ENCODE measurements at places on chromosomes 4 and X.

GRCh38 chrX:154372612-154373022 lies 1.8 kb downstream of the FLNA start:
- no peak for DNase-seq

GRCh38 chr4:177235026-177235425 lies 74.6 kb upstream of the NEIL3 start:
- no peak for DNase-seq

DNA sequence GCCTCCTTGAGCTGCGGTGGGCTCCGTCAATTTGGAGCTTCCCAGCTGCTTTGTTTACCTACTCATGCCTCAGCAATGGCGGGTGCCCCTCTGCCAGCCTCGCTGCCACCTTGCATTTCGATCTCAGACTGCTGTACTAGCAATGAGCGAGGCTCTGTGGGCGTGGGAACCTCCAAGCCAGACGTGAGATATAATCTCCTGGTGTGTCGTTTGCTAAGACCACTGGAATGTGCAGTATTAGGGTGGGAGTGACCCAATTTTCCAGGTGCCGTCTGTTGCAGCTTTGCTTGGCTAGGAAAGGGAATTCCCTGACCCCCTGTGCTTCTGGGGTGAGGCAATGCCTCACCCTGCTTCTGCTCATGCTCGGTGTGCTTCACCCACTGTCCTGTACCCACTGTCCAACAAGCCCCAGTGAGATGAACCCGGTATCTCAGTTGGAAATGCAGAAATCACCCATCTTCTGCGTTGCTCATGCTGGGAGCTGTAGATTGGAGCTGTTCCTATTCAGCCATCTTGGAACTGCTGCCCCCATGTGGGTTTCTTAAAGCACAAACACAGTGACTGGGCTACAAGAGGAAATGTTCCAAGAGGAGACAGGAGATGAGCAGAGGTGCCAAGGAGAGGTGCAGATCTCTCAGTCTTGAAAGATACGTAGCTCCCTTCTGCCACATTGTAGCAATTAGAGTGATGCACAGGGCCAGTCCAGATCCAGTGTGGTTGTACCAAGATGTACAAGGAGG lies 193.0 kb upstream of the IGFBP7 start:
- DNase-seq = no peak

GRCh38 chrX:47500554-47500953 lies 17.5 kb upstream of the ZNF41 start:
- DNase-seq = no peak

DNA sequence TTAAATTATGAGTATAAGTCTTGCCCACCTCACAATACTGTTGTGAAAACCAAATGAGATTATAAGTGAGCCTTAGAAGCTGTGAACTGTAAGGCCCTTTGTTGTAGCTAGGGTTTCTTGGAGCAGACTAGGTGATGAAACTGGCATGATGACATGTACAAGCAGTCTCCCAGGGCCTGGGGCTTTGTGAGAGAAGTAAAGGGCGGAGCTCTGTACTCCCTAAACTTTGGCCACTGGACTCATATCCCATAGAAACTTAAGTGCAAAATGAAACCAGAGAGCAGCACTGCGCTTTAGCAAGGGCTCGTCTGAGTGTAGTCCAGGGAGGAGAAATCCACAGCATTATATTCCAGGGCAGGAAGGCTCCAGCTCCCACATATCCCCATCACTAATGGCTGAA lies 385.6 kb upstream of the FGF16 start:
- no peak for DNase-seq

DNA sequence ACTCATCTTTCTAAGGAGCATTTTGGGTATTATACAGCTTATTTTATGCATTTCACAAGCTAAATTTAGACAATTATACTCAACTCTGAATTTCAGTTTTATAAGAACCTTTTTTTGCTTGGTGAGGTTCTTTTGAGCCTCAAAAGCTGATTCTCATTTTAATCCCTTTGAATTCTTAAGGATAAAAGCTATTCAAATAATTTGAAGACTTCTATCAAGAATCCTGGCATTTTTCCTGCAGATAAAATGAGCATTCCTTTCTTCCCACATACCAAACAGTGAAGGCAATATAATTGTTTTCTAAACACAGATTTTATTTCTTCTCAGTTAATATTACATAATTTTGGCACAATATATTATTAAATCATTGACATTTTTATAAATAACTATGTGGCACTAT lies 118.4 kb upstream of the GPM6A start:
- DNase-seq = no peak

GRCh38 chrX:119391279-119391678 lies 7.9 kb upstream of the SLC25A43 start:
- DNase-seq = no peak

DNA sequence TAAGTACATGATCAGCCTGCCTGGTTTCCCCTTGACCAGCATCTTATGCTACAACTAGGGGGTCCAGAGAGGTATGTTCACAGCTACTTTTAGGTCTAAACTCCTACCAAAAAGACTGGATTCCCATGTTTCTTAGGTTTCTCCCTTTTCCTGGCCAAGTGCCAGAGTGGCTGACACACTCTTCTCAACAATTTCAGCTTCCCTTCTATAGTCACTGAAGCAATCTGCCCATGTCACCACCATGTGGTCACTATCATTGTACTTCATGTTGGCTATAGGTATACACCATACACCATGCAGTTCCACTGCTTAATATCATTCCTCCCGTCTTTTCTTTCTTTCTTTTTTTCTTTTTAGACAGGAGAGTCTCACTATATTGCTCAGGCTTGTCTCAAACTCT lies 66.9 kb downstream of the KLHL13 start:
- peak; percentile 20 for DNase-seq

GRCh38 chr4:11250510-11250909 lies 178.2 kb downstream of the HS3ST1 start:
- no peak for DNase-seq

GRCh38 chr4:3639613-3640586 lies 107.7 kb upstream of the LRPAP1 start:
- DNase-seq = no peak

DNA sequence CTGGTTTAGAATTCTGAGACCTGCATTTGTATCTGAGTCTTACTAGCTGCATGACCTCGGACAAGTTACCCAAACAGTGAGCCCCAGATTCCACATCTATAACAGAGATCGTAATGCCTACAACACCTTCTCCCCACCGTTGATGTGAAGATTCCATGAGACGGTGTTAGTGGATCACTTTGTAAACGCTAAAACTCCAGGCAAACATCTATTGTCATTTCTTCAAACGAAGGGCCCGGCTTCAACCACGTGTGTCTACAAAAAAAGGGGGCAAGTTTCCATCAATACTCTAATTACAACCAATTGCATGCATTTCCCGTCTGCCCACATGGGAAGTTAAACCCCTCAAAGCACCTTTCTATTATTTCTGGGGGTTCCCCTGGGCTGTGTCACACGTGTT lies 99.1 kb upstream of the ENPP6 start:
- no peak for DNase-seq

GRCh38 chrX:72666451-72666850 lies 47.7 kb downstream of the PHKA1 start:
- no peak for DNase-seq

GRCh38 chr4:55609393-55609866 lies 17.4 kb upstream of the PDCL2 start:
- DNase-seq = no peak

DNA sequence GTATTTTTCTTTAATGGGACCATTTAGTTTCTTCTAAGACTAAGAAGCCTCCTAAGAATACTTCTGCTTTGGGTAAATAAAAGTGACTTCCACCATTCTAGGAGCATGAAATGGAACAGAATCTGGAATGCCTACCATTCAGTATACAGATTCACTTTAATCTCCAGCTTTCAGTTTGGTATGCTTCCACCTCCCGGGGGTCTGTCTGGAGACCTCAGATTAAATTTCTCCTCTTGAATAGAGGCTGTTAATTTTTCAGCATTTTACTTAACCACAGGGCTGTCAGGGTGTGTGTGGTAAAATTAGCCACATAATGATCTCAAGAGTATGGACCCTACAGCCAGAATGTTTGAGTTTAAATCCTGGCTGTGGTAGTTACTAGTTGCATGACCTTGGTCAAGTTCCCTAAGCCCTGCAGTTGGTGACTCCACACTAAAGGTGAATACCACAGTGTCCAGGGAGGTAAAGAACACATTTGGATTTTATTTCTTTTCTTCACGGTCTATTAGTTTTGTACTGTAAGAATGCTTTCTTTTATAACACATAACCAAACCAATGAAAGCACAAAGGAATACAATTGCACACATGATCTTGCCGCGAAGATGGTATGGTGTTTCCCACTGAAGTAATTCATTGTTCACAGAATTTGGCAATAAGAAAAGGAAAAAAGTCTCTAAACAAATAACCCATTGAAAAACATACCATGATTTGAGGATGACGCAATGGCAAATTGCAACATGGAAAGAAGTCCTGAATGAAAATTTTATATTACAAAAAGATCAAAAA lies 37.3 kb upstream of the TRIM2 start:
- DNase-seq = no peak

DNA sequence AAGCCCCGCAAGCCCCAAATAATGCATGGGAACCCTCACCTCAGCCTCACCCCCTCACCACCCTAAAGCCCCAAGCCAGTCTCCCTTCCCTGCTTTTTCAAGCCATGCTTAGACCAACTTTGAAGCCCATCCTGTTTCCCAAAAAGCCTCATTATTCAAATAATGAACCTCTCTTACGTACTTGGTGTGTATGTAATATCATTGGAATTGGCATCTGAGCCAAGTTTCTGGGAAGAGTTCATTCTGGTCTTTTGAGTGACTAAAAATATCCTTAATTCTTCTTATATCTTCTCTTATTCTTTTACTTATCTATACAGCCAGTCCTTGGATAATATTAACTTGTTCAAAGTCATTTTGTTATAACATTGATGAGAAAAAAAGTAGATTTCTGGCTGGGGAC lies 875.8 kb upstream of the SLIT2 start:
- no peak for DNase-seq

GRCh38 chr4:32117693-32118092 lies 1397.5 kb downstream of the PCDH7 start:
- peak; percentile 9 for DNase-seq

GRCh38 chr4:61079427-61079826 lies 120.7 kb upstream of the ADGRL3 start:
- no peak for DNase-seq

GRCh38 chr4:166538491-166539005 lies 665.5 kb downstream of the TLL1 start:
- no peak for DNase-seq

GRCh38 chr4:163485589-163485988 lies 8.9 kb upstream of the TMA16 start:
- DNase-seq = no peak

DNA sequence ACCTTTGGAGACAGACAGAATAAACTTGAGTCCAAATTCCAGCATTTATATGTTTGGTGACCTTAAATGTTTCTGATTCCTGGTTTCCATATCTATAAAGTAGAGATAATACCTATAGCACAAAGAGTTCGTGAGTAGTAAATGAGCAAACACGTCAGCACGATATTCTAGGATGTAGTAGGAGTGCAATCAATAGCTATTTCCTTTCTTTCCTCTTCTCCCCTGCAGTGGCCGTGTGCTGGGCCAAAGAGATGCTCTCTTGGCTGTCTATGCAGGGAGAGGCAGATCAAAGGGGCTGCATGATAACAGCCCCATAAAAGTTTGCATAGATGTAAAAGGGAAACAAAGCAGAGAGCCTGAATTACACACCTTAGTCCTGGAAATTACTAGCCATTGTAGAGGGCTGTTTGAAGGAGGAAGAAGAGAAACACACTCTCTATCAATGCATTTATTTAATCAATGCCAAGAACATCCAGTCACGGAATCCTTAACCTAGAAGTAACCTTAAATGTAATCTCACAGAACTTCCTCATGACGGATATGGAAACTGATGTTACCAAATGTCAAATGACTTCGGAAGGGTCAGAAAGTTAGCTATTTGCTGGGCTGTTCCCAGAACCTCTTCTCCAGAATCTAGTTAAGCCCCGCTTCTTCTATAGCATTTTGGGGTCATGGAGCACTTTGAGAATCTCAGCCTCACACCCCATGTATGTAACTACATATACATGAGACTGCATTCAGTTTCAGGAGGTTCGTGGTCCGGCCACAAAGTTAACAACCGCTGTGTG lies 35.5 kb upstream of the PLAC8 start:
- no peak for DNase-seq

GRCh38 chr4:163590619-163591264 lies 96.3 kb downstream of the TMA16 start:
- no peak for DNase-seq

- DNase-seq = no peak
These were observed 107.0 kb downstream of the SLC4A4 start for GRCh38 chr4:71445811-71446210.

DNA sequence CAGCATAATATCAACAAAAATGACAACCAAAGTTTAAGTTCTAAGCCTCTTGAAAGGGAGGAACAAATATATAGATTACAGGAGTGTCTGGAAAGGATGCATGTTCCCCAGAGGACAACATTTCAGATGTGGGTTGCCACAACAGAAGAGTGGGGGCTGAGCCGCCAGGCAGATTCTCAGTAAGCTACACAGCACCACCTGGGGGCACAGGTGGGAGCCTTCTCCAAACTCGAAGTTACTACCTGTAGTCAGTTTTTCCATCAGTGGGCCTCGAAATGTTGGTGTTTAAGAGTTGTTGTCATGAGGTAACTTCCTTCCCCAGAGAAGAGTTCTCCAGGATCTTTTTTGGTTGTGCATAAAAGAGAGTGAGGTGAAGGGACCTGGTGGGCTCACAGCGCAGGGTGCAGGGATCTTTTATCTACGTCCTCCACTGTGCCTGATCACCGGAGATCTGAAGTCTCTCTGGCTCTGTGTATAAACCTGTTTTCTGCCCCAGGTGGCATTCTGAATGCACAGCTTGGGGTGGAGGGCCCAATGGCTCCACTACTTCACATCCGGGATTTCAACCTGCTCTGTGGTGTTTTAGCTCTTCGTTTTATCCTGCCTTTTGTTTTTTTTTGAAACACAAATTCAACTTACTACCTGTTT lies 58.4 kb upstream of the STS start:
- no peak for DNase-seq

DNA sequence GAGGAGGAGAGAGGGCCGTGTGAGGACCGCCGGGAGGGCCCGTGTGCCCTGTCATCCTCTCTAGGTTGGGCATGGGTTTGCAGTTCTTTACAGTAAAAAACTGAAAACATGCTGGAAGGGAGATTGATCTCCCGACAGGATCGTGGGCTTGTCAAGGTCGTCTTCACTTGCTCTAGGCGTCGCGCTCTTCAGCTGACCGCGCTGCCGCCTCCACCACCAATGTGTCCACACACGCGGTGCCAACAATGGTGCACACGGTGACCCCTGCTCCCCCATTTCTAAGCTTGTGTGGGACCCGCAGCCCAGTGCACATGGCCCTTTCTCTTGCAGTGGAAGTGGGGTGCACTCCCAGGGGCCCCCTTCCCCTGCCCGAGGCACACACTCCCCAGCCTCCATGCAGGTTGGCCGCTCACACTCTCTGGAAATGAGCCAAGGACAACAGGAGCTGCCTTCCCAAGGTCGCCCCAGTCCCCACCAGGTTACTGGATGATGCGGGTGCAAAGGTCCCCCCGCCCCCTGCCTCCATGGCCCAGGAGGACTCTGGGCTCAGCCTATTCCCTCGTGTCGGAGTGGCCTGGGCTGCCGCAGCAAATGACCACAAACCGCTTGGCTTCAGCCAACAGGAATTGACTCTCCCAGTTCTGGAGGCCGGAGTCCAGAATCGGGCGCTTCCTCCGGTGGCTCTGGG lies 1.7 kb upstream of the ZFP92 start:
- DNase-seq = no peak

- DNase-seq = no peak
These were observed 153.3 kb upstream of the RPS6KA3 start for GRCh38 chrX:20420058-20420457.

- no peak for DNase-seq
These were observed 56.9 kb upstream of the TADA2B start for GRCh38 chr4:6986072-6986780.

- DNase-seq = no peak
These were observed 11.0 kb upstream of the TBC1D8B start for GRCh38 chrX:106791495-106791894.

Measured in T47D (cell line).